Stimulated activated CD4-positive, alpha-beta T cell treated with anti-CD3 and anti-CD28 coated beads, Interleukin-1b, Interleukin-23, amount 100 ng/mL, for 1 hour (primary cell): ENCODE measurements at places on chromosomes 7 and 10.

DNA sequence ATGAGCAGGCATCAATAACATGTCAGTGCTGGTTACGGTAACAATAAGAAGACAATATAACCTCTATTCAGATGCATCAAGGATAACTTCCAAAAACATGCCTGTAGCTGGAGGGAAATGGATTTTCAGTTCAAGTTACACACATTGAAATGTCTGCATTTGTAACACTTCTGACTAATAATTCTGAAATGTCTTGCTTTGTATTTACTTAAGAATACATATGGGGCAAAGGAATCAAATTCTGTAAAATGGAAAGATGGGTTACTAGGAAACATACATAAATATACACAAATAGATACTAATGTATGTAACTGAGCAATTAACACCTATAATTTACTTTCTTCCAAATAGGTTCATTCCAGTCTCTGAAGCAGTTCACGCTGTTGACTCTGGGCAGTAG is 18.6 kb upstream of the MTPN start:
- DNase-seq, result no peak

DNA sequence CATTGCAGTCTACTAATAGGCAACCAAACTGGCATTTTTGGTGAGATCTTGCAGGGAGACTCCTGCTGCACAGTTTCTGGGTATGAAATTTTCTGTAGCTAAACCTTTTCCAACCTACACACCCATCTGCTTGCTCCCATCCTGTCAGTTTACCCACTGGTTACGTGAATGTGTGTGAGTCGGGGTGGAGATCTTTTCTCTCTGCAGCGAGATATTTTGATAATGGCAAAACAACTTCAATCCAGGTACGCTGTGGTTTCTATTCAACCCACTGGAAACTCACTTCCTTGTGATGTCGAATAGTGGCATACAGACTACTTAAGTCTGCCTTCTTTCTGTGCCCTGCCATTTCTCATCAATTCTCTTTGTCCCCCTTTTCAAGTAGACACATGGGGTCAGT is 4.5 kb downstream of the PLEKHA1 start:
- no peak for DNase-seq

GRCh38 chr7:11833431-11833830 is 1.4 kb upstream of the THSD7A start:
- DNase-seq, result no peak

DNA sequence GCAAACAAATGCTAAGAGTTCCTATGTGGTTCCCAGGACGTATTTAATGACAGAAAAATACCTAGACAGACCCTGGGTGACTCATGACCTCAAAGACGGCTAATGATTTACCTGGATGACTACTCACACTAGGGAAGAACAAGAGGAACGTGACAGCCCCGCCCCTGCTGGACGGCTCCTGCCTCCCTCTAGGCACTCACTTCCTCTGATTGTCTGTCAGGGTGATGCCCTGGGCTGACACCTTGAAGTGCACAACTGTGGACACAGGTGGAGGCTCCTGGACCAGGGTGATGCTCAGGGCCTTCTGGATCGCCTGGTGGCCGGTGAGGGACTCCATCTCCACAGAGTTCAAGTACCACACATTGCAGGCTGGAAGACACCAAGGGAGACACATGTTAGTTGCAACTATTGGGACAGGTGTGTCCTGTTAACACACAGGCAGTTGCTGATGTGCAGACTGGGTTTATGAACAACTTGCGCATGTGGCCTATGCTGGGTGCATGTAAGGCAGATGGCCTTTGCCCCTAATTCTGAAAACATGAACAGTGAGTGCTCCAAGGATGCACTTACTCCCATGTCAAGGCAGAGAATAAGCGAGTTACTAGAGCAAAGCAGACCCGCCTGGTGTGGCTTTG is 298.3 kb downstream of the TNS3 start:
- no peak for DNase-seq

DNA sequence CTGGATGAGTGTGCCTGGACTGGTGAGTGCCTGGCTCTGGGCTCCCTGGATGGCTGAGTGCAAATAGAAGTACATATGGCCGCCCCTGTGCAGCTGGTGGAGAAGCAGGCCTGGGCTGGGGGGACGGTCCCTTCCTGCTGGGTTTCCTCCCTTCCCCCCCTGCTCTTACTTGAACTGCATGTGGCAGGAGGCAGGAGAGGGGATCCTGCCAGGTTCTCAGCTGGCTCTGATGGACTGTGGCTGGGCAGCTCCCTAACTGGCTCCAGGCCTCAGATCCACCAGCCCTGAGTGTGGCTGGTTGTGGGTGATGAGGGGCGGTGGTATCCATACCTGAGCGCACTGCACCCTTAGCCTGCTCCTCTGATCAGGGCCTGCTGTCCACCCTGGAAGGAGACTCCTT is 26.9 kb downstream of the ADCY1 start:
- no peak for DNase-seq
